ENCODE measurements at places on chromosomes 2 and 18. TPM values are rescaled to one million over a fixed set of nuclear protein-coding genes. Genes with fewer than 3 reads are reported as not detected.

DNA sequence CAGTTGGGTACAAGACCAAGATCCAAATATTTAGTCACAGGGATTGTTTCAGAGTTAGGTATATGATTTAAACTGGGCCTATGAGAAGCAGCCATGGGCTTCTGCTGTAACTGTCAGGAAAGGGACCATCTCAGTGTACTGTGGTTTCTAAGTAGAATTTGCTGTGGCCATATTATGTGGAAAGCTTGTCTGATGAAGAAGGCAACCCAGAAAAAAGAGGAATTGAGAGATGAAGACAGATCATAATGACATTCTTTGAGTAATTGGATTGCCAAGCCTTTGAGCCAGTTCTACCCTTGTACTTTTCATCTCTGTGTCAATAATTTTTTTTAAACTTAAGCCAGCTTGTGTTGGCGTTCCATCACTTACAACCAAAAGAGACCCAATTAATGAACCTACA lies 259.6 kb downstream of the NUP35 start:
- H3K27me3 ChIP-seq = no peaks in the 10 kb centered on the region
- H3K36me3 ChIP-seq = no peaks in the 10 kb centered on the region
- H3K4me1 ChIP-seq = no peaks in the 10 kb centered on the region
- H3K4me3 ChIP-seq = no peak overlapping the region
- DNase-seq = no peak

- peaks cover 2% of the 10 kb centered on the region for H3K27me3 ChIP-seq
- DNase-seq = no peak
- H3K4me1 ChIP-seq = no peaks in the 10 kb centered on the region
- H3K4me3 ChIP-seq = no peak overlapping the region
Measured at GRCh38 chr2:169415233-169415748, 53.0 kb upstream of the LRP2 start.

DNA sequence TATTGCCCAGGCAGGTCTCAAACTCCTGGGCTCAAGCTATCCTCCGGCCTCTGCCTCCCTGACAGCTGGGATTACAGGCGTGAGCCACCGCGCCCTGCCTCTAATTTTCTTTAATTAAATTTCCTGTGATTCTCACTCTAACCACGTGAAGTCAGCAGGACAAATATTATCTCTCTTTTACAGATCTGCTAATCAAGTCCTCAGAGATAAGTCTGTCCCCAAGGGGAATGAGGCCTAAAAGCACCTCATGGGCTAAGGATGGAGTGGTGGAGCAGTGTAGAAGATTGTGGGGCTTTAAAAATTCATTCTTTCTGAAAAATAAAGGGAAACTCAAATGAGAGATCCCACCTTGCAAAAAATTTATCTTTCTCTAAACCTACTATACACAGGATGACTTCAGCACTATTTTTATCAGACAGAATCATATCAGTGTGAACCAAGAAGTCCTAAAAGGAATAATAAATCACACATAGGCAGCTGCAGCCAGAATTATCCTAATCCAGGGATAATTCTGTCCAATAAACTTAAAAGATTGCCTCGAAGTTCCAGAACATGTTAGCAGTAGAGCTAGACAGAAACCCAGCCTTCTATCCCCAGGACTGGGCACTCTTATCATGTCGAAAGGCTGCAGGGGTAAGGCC lies 38.3 kb upstream of the BMPR2 start:
- no peaks in the 10 kb centered on the region for H3K4me1 ChIP-seq
- H3K4me3 ChIP-seq = no peak overlapping the region
- DNase-seq = no peak
- no peak overlapping the region for H3K27ac ChIP-seq

GRCh38 chr2:205053827-205054410 lies 508.6 kb downstream of the PARD3B start:
- no peak overlapping the region for H3K4me3 ChIP-seq
- no peak overlapping the region for H3K27ac ChIP-seq
- DNase-seq = no peak
- H3K27me3 ChIP-seq = no peaks in the 10 kb centered on the region

DNA sequence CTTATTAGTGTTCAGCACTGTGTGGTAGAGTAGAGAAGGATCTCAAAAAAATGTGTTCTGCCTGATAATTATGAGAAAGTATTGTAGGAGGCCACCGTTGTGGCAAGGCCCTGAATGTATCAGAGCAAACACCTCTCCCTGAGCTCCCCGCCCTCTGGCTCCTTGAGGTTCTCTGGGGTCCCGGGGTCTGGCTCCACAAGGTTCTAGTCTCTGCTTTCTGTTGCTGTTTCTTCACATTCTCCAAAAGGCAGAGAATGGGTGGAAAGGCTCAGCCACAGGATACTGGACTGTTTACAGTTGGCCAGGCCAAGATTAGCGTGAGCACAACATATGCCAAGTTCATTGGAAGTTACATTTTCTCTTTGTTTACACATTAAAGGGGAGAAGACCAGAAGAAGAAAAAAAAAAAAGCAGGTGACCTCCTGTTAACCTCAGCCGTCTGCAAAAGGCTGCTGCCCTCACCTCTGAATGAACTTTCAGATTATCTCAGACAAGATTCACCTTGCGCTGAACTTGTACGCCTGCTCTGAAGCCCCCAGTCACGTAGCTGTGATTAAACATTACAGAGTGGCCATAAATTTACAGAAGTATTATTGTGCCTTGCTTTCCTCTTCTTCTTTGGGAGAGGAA lies 56.6 kb upstream of the CYP26B1 start:
- peak overlapping the region; percentile 66 for H3K27ac ChIP-seq
- peak; percentile 79 for DNase-seq
- H3K27me3 ChIP-seq = no peaks in the 10 kb centered on the region
- no peak overlapping the region for H3K4me3 ChIP-seq

DNA sequence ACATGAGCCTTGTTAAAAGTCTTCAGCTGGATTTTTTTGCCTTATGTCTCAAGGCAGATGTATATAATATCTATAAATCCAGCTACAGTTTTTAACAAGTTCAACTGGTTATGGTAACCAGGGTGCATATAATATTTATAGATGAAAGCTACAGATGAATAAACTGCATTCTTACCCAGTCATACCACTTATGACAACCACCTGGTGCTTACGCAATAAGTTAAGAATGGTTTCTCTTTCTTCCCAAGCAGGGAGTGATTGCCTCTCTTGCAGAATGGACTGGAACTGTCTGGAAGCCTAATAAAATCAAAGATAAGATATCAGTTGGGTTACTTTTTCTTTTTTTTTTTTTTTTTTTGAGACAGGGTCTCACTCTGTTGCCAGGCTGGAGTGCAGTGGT lies 19.6 kb downstream of the DHX57 start:
- peak overlapping the region; percentile 51 for H3K27ac ChIP-seq
- H3K27me3 ChIP-seq = no peaks in the 10 kb centered on the region
- H3K4me3 ChIP-seq = no peak overlapping the region
- H3K36me3 ChIP-seq = peaks cover 42% of the 10 kb centered on the region
- peaks cover 8% of the 10 kb centered on the region for H3K4me1 ChIP-seq

The ZBTB14 gene
- 13.4 TPM for polyA plus RNA-seq

GRCh38 chr2:69026691-69027459 lies 13.9 kb downstream of the ANTXR1 start:
- no peak overlapping the region for H3K4me3 ChIP-seq
- H3K27ac ChIP-seq = no peak overlapping the region
- H3K4me1 ChIP-seq = no peaks in the 10 kb centered on the region
- no peaks in the 10 kb centered on the region for H3K36me3 ChIP-seq
- H3K27me3 ChIP-seq = no peaks in the 10 kb centered on the region

The IFT172 gene
- polyA plus RNA-seq = 30.7 TPM

- no peaks in the 10 kb centered on the region for H3K36me3 ChIP-seq
- peaks cover 8% of the 10 kb centered on the region for H3K4me1 ChIP-seq
- no peaks in the 10 kb centered on the region for H3K27me3 ChIP-seq
- peak overlapping the region; percentile 89 for H3K4me3 ChIP-seq
- H3K27ac ChIP-seq = peak overlapping the region; percentile 88
- peak; percentile 64 for DNase-seq
Measured at GRCh38 chr2:188293601-188294351, 2.1 kb downstream of the GULP1 start.

GRCh38 chr2:34179511-34179910 lies 580.4 kb upstream of the FAM98A start:
- H3K36me3 ChIP-seq = no peaks in the 10 kb centered on the region
- DNase-seq = no peak
- no peak overlapping the region for H3K4me3 ChIP-seq

The CD207 gene
- polyA plus RNA-seq = 1.9 TPM

- peaks cover 2% of the 10 kb centered on the region for H3K36me3 ChIP-seq
- peaks cover 50% of the 10 kb centered on the region for H3K4me1 ChIP-seq
- peaks cover 26% of the 10 kb centered on the region for H3K27me3 ChIP-seq
- peak; percentile 63 for DNase-seq
Measured at GRCh38 chr2:73981081-73982001, 3.4 kb upstream of the TET3 start.

DNA sequence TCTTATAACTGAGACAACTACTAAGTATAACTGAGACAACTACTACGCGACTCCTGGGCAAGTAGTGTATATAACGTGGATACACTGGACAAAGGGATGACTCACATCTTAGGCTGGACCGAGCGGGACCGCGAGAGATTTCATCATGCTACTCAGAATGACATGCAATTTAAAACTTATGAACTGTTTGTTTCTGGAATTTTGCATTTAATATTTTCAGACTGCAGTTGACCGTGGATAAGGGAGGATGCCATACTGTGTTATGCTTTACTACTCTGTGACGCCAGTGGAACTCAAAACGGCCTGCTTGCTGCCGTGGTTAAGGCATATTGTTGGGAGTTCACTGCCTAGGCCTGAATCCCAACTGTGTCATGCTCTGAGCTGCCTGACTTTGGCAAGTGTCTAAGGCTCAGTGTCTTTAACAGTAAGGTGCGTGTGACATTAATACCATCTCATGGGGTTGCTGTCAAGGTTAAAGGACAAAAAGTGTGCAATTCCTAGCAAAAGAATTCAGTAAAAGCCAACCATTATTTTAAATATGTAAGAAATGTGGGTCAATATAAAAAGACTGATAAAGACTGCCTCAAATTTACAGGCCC lies 64.6 kb downstream of the BMP10 start:
- H3K4me1 ChIP-seq = no peaks in the 10 kb centered on the region
- H3K27ac ChIP-seq = no peak overlapping the region
- H3K36me3 ChIP-seq = no peaks in the 10 kb centered on the region
- H3K4me3 ChIP-seq = no peak overlapping the region

The ALPP gene
- 0.06 TPM for polyA plus RNA-seq

- H3K36me3 ChIP-seq = no peaks in the 10 kb centered on the region
- DNase-seq = no peak
- no peaks in the 10 kb centered on the region for H3K4me1 ChIP-seq
- H3K27ac ChIP-seq = no peak overlapping the region
- H3K4me3 ChIP-seq = no peak overlapping the region
Measured at GRCh38 chr18:46433121-46433826, 223.7 kb downstream of the LOXHD1 start.

The PDE1A gene
- 16.1 TPM for polyA plus RNA-seq
